CD4-positive, alpha-beta T cell treated with Interleukin-10 for 1 hour (primary cell): ENCODE measurements at places on chromosomes 6 and 20.

DNA sequence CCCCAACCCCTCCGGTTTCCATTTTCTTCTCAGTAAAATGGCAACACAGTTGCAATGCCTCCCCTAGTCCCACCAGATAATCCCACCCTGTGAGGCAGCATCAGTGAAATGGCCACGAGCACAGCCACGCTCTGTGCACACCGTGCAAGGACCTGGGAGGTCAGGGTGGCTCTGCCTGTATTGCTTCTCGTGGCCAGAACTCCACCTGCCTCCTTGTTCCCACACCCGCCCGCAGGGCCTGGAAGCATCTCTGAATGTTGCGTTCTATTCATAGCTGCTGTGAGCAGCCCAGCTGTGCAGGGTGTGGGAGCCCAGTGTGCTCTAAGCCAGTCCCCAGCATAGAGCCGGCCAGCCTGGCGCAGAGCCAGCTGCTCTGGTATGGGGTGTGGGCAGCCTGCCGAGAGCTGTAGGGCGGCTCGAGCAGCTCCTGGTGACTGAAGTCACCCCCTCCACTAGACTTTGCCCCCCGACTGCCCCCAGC, 161.1 kb downstream of the DLL1 start:
- DNase-seq = no peak

DNA sequence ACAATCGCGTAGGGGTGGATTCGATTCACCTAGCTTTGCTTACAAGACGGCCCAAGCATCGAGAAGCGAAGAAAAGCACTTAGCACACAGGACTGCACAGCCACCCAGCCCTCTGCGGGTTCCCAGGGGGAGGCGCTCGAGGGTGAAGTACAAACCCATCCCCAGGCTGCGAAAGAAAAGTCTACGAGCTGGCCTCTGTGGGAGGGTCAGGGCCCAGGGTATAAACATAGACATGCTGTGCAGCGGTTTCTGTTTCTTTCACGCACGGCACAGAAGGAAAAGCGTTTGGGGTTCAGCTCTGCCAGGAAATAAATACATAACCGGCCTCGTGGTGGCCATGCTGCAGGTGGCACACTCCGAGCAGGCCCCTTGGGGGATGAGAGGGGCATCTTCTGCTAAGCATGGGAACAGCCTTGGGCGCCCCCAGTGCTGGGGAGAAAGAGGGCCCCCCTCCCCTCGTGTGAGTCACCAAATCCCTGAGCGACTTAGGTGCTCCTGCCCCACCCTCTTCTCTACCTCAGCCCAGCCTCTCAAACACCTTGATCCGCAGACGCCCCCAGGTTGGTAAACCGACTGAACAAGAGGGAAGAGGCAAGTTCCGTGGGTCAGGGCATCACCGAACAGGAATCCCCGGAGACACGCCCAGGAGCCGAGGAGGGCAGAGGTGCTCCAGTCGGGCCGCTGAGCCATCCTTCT, 91.6 kb upstream of the RIPOR2 start:
- peak; percentile 86 for DNase-seq

DNA sequence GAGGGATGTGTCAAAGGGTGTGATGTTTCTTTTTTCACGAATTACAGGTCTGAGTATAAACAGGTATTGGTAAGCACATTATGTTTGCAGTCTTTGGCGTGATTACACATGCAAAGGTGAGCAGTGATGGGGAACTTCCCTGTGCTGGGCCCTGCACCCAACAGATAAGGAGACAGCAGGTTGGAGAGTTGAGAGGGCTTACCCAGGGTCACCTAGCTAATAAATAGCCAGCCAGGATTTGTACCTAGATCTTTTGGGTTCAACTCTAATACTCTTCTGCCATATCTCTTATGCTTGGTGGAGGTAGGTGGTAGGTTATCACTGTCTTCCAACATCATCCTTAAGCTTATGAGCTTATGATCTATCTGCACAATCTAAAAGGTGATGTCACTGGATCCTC, 46.5 kb downstream of the AFG1L start:
- DNase-seq = no peak

- no peak for DNase-seq
Measured at GRCh38 chr6:159074120-159074684, 29.4 kb upstream of the TAGAP start.

DNA sequence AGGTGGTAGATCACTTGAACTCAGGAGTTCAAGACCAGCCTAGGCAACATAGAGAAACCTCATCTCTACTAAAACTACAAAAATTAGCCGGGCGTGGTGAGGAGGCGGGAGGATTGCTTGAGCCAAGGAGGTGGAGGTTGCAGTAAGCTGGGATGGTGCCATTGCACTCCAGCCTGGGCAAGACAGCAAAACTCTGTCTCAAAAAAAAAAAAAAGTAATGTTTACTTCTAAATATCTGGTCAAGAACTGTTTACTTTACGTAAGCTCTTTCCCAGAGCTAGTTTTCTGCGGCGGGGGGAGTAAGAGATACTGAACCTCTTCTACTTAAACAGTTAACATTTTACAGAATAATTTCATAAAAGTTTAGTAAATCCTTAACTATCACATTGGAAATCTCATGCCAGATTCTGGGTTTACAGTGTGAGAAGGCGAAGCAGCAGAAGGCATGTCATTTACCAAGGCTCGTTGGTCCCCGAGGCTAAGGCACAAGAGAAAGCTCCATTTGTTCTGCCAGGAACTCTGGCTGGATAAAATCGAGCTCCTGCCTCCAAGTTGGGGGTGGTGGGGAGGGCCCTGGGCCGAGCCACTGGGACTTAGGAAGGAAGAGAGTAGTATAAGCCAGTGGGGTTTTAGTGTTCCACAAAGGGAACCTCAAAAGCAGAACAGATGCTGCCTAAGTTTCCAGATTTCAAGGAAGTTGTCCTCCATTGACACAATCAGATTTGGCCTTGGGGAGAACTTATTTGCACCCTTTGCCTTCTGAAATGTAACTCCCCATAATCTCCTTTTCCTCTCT, 41.7 kb downstream of the ARFGEF2 start:
- no peak for DNase-seq

DNA sequence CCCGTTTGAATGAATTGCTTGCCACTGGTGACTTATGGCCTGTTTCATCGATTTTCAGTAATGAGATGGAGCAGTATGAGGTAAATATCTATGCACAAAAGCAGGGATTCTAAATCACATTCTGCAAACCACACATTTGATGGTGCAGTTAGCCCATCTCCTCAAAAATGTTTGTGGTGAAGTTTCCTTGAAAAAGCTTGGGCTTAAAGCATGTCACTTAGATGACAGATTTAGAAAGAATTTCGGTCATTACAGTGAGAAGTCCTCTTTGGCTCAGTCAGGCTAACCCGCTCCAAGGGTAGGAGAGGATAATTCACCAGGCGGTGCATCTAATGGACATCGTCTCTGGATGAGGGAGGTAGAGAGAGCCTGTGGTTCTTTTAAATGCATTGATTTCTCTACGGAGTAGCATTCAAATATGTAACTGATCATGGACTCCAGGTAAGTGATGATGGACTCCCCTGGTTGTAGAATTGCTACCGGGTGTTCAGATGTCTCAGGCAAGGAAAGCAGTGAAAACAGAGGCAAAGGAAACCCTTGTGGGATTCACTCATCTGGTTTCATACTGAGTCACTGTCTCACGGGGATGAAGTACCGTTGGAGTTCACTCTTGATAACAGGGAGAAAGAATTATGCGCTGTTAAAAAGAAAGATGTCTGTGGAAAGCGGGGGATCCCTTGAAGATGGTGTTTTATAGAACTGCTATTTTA, 65.3 kb downstream of the AIG1 start:
- no peak for DNase-seq

DNA sequence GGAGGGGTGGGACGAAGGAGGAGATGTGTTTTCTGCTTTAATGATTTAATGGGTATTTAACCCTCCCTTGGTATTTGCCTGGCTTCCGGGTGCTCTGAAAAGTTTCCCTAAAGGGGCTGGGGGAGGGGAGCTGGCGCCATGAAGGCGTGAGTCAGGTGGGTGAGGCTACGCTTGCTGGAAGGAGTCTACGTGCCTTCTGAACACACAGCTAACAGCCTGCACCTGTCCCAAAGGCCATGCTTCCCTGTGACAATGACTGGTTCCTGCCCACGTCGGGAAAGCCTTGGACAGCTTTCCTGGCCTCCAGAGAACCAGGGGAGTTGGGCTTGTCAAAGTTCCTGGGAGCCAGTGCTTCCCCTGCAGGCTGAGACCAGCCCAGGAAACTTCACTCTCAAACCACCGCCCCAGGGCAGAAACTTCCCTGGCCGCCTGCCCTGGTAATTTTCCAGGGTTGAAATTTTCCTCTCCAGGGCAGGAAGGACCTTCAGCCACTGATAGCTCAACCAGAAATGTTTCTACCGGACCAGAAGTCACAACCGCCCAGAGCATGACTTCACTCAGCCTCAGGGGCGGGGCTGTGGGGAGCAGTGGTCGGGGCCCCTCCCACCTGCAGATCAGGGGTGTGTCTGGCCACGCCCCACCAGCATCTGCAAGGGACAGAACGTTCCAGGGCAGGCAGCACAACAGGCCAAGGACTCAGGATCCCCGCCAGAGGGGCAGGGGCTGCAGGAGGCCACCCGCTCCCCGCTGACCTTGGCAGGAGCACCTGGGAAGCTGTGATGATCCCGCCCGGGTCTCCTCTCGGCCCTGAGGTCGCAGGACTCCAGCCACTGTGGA, 18.6 kb upstream of the SLCO4A1 start:
- peak; percentile 83 for DNase-seq

DNA sequence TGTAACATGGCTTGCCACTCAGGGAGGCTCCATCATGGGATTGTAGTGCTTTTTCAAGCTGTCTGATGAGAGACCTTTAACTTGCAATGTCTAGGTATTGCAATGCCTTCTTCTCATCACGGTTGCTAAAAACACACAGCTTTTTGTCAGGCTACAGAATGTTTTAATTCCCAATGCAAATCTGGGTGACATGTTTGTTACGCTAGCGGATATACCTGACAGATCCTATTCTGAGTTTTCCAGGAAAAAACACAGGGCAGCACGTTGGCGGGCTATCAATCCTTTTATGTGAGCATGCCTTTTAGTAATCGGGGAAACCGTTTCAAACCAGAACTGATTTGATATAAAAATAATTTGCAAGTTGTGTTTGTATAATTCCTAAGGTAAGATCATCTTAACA, 577.2 kb upstream of the MAP3K7 start:
- no peak for DNase-seq
